IMR-90 (cell line): ENCODE measurements at places on chromosomes 16 and 17.

DNA sequence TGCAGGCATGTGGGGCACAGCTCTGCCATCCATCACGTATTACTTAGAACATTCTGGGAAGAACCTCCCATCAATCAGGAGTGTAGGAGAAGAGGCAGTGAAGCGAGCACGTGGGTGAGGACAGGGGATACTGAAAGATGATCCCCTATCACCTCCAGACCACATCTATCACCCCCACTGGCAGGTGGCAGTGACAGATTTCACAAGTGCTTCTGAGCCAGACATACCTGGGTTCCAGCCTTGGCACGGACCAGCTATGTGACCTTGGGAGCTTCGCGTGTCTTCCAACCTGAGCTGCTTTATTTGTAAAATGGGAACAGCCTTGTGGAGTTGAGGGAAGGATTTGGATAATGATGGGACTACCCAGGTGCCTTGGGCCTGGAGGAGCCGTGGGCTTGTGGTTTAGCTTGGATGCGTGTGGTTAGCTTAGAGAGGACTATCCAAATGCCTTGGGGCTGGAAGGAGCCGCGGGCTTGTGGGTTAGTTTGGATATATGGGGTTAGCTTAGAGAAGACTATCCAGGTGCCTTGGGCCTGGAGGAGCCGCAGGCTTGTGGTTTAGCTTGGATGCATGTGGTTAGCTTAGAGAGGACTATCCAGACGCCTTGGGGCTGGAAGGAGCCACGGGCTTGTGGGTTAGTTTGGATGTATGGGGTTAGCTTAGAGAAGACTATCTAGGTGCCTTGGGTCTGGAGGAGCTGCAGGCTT is 206.4 kb downstream of the ENGASE start:
- H3K4me1 ChIP-seq, result no peaks in the 10 kb centered on the region
- no peak overlapping the region for H3K4me3 ChIP-seq
- no peak for DNase-seq
- no peak overlapping the region for H3K27ac ChIP-seq
- no peaks in the 10 kb centered on the region for H3K36me3 ChIP-seq
- peaks cover 2% of the 10 kb centered on the region for H3K27me3 ChIP-seq

DNA sequence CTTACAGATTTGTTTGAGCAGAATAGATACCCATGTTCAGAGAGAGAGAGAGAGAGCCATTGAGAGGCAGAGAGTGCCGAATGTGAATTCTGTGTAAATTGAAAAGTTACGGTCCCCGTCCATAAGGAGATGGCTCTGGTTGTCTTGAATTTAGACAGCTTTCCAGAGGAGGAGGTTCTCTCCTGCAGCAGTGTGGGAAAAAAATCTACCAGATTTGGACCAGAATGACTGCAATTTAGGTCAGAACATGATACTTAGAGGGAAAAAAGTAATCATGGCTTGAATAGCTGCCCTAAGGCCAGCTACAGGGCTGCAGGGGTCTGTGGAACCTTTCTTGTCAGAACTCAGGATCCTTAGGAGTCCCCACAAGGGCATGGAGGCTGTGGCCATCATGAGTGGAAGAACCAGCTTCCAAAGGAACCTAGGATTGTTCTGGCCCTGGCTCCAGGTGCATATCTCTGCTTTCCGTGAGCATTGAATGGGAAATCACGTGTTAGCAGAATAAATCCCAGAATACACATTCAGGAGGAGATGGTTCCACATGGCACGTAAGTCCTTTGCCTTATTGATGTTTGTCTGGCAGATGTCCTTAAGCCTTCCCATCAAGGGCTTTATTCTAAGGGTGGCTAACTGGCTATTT is 13.0 kb downstream of the PITPNC1 start:
- no peak overlapping the region for H3K4me3 ChIP-seq
- no peak overlapping the region; the same call in 1 of the 2 replicates for H3K27ac ChIP-seq
- peak; percentile 21 for DNase-seq
- peaks cover 7% of the 10 kb centered on the region for H3K4me1 ChIP-seq
- no peaks in the 10 kb centered on the region for H3K36me3 ChIP-seq

- no peak overlapping the region for H3K27ac ChIP-seq
- no peak overlapping the region for H3K4me3 ChIP-seq
- H3K27me3 ChIP-seq, result no peaks in the 10 kb centered on the region
- peaks cover 33% of the 10 kb centered on the region for H3K36me3 ChIP-seq
- no peak for DNase-seq
These were observed 34.0 kb downstream of the CCDC57 start for GRCh38 chr17:82178499-82179261.

DNA sequence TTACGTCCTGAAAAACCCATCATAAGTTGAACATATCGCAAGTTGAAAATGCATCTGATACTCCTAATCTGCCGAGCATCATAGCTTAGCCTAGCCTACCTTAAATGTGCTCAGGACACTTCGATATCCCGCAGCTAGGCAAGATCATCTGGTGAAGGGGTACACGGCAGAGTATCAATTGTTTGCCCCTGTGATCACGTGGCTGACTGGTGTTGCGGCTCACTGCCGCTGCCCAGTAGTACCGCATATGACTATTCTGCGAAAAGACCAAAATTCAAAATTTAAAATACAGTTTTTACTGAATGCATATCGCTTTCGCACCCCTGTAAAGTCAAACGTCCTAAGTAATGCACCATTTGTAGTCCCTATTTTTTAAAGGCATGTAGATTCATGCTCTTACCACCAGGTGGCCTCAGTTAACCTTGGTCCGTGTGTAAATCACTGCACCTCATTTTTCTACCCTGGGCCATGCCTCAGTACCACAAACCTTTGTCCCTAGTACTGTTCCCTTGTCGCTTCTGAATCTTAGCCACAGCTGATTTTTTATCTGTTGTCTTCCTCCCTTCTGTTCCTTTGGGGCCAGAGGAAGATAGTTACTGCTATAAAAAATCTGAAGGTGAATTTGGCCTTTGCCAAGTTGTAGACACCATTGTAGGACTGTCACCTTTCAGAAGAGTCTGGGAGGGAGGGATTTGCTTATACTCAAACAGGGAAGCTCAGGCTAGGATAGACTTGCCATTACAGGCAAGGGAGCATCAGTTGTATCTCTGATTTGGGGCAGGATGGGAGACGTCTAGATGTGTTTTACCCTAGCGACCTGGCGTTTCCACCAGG is 34.4 kb downstream of the WWP2 start:
- H3K36me3 ChIP-seq, result peaks cover 2% of the 10 kb centered on the region
- DNase-seq, result peak; percentile 77
- H3K4me3 ChIP-seq, result no peak overlapping the region

DNA sequence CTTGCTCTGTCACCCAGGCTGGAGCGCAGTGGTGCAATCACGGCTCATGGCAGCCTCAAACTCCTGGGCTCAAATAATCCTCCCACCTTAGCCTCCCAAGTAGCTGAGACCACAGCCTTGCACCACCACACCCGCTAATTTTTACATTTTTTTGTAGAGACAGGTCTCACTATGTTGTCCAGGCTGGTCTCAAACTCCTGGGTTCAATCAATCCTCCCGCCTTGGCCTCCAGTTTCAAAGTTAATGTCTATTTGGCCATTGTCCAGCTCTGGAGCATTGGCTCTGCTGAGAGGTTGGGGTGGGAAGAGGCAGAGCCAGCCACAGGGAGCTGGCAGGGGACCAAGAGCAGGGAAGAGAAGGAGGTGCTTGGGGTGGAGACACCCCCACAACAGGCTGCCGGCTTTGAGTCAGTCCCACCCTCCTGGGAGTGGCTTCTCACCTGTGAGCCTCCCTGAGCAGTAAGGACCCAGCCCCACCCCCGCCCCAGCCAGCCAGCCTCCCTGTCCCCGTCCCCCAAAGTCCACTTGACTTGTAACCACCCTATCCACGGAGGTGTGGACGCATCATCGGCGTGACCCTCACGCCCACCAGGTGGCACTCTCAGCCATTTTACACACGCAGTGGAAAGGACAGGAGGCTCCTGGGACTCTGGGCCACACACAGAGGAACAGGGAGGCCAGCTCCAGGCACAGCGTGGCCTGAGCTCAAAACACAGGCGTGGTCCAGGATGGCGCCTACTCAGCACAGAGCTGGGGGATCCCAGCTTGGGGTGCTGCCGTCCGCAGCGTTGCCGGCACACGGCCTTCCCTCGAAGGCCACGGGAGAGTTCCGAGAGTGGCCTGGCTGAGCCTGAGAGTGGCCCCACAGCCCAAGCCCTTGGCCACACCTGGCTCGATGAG is 22.8 kb upstream of the PVALEF start:
- no peaks in the 10 kb centered on the region for H3K4me1 ChIP-seq
- no peak overlapping the region for H3K4me3 ChIP-seq
- peak; percentile 56 for DNase-seq
- H3K36me3 ChIP-seq, result no peaks in the 10 kb centered on the region

GRCh38 chr16:8717892-8718415 is 43.5 kb downstream of the ABAT start:
- no peak for DNase-seq
- no peak overlapping the region for H3K27ac ChIP-seq
- H3K27me3 ChIP-seq, result peaks cover 8% of the 10 kb centered on the region

DNA sequence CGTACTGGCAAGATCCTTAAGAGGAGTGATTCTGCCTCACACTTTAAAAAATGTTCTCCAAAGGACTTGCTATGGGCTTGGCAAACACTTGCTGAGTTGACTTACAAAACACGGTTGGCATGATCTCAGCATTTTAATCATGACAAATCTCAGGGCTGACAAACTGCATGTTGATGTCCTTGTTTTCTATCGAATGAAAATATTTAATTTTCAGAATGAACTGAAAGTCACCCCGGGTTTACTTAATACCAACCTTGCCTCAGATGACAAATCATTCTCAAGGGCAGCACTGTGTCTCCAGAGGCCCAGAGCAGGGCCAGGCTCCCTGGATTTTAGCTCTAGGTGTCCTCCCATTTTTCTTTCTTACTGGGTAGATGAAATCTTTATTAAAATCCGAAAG is 229.1 kb upstream of the ZFHX3 start:
- DNase-seq, result no peak
- no peak overlapping the region for H3K27ac ChIP-seq
- H3K36me3 ChIP-seq, result no peaks in the 10 kb centered on the region
- H3K27me3 ChIP-seq, result no peaks in the 10 kb centered on the region

GRCh38 chr16:29875206-29875605 is 12.2 kb upstream of the CDIPT start:
- no peaks in the 10 kb centered on the region for H3K4me1 ChIP-seq
- no peaks in the 10 kb centered on the region for H3K36me3 ChIP-seq
- no peak for DNase-seq
- H3K27me3 ChIP-seq, result peaks cover 18% of the 10 kb centered on the region
- no peak overlapping the region for H3K4me3 ChIP-seq
- H3K27ac ChIP-seq, result no peak overlapping the region
